Activated naive CD4-positive, alpha-beta T cell treated with anti-CD3 and anti-CD28 coated beads, Interleukin-2, amount 10 ng/mL, durations not matched to agents 7 days and 5 days (primary cell): ENCODE measurements at places on chromosomes 16 and 17.

DNA sequence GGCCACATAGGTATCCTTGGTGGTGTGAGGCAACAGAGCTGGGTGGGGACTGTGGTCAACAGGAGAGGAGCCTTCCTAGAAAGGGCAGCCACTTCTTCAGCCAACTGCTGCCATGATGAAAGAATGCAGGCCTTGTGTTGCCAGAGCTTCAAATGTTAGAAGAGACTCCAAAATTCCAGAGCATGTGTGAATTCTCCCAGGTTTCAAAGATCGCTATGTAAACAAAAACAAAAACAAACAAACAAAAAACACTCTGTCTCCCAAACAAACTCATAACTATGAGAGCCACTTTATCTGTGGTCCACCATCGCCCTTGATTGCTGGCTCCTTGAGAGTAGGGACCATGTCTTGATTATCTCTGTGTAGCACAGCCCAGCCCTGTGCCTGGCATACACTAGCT is 55.5 kb upstream of the ZNF423 start:
- DNase-seq: no peak

DNA sequence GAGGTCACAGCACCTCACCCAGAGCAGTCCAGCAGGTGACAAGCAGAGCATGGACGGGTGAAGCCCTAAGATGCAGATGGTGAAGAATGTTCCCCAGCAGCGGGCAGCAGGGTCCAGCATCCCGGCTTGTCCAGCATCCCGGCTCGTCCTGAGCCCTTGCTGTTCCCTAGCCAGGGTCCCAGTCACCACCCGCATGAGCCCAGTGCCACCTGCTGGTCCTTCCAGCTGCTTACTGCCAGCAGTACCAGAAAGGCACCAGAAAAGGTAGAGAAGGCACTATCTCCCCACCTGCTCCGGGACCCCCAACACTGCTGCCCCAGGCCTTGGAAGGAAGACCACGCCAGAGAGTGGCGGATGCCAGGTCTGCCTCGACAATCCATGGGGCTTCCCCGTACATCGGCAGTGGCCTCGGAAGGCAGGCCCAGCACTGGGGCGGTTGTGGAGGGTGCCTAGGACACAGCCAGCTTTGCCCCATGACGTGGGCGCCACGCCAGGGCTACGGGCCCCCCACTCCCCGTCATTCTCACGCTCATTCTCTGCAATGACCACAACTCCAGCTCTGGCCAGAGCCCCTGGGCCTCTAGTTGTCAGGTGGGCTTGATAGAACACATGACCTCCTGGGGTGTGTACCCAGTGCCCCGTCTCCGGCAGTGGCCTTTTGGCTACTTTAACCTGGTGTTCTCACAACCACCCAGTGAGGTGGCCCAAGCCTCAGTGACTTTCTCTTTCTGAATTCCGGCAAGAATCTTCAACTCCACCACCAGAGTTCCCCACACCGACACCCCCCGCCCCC is 1.4 kb downstream of the CENPX start:
- DNase-seq: peak; percentile 81

- no peak for DNase-seq
Measured at GRCh38 chr17:39599665-39600231, 8.0 kb downstream of the NEUROD2 start.

DNA sequence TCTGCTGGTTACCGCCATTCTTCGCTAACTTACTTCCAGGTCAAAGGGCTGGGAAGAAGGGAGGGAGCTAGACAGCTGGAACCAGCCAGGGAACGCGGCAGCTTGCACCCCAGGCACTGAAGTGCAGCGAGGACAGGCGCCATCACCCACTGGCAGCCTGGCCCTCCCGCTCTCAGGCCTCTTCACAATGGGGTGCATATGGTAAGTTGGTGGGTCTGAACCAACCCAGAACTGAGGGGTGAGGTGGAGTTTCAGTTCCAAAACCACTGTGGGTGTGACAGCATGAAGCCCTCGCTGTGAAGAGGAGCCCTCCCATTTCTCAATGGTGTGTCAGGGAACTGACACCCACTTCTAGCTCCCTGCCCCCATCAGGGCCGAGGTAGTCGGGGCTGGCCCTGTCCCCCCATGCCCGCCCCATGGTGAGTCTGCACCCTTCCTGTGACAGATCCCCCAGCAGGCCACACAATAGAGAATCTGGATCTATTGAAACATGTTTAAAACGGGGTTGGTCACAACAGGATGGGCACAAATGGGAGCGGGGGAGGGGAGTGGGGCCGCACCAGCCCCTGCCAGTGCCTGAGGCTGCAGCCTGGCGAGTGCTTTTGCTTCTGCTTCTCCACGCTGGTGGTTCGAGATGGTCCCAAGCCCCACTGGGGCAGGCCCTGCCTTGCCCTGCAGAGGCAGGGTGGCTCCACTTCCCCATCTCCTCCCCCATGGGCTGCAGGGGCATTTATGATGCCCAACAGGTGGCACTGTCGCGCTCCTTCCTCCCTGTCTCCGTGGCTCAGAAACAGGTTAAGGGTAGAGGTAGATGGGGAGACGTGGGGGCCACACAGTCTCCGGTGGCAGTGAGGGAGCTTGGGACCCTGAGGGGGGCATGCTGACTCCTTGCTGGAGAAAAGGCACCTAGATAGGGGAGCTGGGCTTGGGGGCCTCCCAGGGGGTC is 2.3 kb downstream of the LIMD2 start:
- peak; percentile 91 for DNase-seq

DNA sequence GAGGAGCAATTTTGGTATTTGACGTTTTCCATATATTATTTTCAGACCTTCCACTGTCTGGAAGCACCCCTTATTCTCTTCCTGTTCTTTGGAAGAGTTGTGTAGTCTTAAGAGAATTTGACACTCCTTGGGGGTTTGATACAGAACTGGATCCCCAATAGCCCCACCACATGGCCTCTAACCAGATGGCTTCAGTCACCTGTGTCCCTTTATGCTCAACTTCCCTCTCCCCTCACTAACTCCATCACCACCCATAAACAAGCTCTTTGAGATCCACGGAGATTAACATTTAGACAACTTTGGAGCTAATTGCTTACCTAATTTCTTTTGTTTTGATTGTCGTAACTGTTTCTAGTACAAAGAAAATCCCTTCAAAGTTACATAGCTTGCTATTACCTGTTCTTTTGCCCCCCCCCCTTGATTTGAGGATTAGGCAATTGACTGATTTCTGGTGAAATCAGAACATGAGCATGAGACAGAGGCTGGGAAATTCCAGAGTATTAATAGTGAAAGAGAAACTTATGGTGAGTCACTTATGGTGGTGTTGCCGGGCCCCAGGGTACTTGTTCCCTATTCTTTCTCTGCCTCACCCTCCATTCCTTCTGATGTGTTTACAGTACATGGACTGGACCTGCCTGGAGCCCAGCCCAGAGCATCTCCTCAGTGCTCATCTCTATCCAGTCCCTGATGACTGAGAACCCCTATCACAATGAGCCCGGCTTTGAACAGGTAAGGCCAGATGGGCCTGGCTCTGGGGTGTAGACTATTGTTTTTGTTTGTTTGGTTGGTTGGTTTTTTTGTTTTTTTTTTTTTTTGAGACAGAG is 7.5 kb downstream of the UBE2Z start:
- peak; percentile 50 for DNase-seq

- peak; percentile 24 for DNase-seq
Measured at GRCh38 chr16:11087691-11088073, 143.3 kb downstream of the CLEC16A start.

DNA sequence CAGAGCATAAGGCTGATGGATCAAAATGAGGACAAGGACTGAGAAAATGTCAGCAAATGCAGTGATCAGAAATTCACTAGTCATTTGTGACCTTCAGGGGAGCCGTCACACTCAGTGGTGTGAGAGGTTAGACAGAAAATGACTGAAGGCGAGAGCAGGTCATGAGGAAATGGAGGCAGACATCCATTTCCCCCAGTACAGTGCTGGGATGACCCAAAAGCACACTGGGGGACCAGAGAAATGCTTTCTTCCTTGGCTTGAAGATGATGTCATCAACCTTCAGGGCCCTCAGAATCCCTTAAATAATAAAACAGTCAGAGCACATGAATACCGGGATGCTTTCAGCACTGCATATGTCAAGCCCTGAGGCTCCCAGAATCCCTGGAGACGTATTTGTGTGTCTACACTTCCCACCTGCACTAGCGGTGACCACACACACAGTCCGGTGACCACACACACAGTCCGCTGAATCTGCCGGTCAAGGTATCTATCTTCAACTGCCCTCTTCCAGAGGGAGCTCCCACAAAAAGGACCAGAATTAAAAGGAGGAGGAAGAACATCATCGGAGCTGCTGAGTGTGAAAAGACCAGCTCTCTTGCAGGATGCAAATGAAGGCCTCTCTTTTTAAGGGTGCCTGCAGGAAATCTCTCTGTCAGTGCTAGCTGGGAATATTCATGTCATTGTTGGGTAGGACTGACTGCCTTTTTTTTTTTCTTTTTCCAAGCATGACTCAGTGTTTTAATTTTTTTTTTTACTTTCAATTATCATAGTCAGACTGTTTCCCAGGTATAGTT is 8.2 kb downstream of the UBE2O start:
- DNase-seq: no peak

DNA sequence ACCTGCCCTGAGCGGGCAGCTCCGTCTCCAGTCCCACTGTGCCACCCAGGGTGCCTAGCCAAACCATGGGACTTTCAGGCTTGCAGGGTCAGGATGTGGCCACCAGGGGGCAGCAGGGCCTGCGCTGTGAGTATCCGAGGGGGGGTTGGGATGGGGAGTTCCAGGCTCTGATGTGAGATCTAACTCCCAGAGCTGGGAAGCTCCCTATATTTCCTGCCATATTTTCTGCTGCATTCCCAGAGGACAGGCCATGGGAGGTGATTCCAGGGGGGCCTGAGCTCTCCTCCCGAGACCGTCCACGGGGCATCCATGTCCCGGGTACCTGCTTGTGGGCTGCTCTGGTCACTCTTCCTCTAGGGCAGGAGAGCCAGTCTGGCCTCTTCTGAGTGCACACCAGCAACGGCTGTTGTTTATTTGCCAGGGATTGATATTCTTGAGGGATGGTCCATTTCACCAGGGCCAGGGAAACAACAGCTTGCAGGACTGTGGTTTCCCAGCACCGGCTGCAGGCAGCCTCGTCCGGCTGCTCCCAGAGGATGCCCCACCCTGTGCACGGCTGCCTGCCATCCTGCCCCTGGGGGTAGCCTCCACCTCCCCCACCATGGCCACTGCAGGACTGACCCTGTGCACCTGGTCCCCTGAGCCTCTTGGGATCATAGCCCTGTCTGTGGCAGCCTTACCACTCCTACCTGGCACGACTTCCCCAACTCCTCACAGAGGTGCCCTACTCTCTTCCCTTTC is 1.2 kb downstream of the GPR142 start:
- DNase-seq: peak; percentile 79
